ENCODE measurements at places on chromosomes 12 and 14.

DNA sequence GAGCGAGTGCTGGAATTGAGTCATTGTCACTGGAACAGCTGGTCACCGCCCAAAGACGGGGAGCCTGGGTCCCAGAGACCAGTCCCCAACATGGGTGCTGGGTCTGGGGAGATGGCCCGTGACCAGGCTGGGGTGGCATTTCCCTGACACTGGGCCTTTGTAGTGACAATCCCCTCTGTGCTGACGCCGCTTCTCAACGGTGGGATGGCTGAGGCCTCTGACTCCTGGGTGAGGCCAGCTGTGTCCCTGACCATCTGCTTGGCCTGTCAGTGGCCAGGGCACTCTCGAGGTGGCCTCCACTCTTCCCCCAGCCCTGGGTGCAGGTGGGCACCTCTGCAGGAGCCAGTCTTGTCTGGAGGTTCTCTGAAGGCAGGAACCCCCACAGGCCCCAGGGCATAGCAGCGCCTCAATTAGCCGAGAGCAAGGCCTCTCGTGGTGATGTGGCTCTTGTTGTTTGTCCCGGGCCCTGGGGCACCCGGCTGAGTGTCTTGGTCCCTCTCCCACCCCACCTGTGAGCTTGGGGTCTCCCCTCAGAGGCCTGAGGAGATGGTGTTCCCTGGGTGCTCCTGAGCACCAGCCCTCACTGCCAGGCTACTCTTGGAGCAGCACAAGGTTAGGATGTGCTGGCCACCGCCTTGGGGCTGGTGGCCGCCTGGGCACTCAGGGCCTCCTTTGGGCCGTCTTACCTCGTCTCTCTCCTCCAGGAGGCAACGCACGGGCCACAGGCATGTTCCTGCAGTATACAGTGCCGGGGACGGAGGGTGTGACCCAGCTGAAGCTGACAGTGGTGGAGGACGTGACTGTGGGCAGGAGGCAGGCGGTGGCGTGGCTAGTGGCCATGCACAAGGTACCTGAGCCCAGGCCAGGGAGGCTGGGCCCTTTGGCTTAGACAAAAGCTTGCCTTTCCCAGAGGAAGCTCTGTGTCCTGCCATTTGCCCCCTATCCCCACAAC is 16.6 kb downstream of the ZFYVE21 start:
- no peak for DNase-seq

- DNase-seq: no peak
These were observed 51.7 kb downstream of the SLC25A47 start for GRCh38 chr14:100374876-100375265.

- DNase-seq: no peak
These were observed 147.8 kb upstream of the ATP2B1 start for GRCh38 chr12:89856431-89856830.

- DNase-seq: no peak
These were observed 13.5 kb downstream of the HECTD1 start for GRCh38 chr14:31194095-31194494.
